Lung microvascular endothelial cell (primary cell): ENCODE measurements at places on chromosomes 4 and X.
A peak's percentile ranks its signal among the peaks of the same experiment; 100 is the strongest.

DNA sequence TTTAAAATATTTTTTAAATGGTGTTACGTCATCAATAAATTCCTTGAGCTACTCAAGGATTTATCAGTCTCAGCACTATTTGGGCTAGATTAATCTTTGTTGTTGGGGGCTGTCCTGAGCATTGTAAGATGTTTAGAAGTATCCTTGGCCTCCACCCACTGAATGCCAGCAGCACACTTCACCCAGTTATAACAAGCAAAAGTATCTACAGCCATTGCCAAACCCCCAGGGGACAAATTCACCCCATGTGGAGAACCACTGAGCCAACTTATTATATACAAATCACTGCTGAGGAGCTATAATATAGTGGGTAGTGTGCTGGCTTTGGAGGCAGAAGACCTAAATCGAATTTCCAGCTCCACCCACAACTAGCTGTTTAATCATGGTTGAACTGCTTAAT is 58.3 kb downstream of the ATP10D start:
- DNase-seq: no peak

GRCh38 chr4:57442831-57443291 is 332.7 kb upstream of the IGFBP7 start:
- DNase-seq: peak; percentile 54

- DNase-seq: no peak
These were observed 177.3 kb upstream of the EMCN start for GRCh38 chr4:100695039-100695654.

DNA sequence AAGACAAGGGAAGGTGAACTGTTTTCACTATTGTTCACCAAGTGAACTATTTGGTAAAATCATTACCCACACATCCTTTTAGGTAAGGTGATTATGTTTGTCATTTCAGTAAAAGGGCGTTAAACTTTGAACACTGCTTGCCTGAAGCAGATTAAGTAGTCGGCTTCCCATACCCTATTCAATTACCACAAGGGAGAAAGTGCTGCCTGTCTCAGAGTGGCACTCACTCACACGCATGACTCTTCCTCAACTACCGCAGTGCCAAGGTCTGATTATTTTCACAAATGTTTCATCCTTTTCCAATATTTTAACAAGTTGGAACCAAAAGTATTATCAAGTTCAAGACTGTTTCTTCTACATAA is 11.0 kb downstream of the VEGFC start:
- DNase-seq: no peak

- no peak for DNase-seq
These were observed 12.2 kb upstream of the AMOT start for GRCh38 chrX:112852851-112853250.

DNA sequence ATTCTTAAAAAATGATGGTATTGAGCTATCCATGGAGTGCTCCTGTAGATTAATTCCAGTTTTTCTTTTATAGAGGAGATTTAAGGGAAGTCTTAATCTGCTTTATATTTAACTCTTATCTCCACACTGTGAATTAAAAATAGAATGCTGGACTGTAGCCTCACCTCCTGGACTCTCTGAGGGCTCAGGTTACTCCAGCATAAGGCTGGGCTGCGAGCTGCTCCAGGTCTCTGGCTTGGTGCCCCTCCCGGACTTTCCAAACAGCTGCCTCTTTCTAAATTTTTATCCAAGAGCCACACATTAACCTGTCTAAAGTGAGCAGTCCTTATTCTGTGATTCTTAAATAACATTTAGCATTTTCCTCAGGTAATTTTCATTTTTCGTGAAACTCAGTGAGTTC is 218.7 kb upstream of the JADE1 start:
- DNase-seq: no peak

DNA sequence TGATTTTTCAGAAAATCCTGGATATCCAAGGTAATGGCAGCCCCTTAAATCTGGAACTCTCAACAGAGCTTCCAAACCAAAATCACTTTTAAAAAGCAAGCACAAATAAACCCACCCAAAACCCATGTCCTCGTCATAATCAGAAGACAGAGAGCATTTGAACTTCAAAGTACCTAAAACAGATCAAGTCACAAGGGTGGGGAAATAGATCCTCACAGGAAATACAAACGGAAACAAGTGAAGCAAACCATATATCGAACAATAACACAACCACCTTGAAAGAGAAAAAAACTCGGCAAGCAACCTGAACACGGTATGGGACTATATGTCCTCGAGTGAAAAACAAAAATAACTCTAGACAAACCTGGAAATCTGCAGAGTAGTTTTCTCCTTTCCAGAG is 15.9 kb upstream of the CCNQ start:
- no peak for DNase-seq

- no peak for DNase-seq
These were observed 511.6 kb downstream of the PACRGL start for GRCh38 chr4:21211846-21212245.

DNA sequence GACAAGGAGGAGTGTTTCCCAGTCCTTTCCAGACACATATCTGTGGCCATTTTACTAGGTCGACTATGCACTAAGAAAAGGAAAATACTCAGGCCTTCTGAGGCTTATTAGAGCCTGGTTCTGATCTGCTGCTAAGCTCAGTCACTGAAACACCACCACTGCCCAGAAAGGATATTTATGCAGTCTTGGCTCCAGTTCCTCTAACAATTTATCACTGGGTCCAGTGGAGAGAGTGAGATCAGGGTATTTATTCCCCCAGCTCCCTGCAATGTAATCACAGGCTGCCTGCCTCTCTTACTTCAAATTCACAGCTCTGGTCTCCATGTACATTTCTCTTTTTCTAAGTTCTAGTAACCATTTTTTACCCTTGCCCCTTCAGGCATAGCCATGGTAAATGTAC is 81.6 kb upstream of the INPP4B start:
- DNase-seq: no peak

DNA sequence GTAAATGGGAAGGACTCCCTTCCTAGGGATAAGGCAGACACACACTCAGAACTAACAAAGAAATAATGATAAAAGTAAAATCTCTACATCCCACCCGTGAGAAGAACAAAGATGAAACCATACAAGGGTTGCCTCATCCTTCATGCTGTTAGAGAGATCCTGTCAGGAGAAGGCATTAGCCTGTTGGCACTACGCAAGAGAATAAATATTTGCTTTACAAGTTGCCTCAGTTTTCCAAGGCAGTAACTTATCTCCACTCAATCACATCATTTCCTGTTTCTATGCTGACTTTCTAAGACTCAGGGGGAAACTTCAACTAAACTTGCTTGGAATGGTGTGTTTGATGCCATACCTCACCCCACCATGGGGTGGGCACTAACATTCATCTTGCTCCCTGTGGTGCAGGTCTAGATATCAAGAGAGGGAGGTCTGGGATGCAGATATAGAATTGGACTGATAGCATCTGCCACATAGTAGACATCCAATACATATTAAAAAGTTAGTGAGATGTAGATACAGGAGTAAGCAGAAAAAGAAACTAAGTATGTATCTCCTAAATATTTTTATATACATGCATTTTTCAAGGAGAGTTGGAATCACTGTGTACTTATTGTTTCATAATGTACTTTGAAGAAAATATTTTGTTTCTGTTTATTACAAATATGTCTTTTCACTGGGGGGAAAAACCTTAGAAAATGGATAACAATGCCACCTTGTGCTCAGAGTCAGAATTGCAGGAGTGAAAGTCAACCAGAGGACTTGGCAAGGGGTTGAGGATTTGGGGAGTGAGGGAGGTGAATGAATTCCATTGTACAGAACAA is 57.2 kb upstream of the BEX4 start:
- DNase-seq: peak; percentile 49

DNA sequence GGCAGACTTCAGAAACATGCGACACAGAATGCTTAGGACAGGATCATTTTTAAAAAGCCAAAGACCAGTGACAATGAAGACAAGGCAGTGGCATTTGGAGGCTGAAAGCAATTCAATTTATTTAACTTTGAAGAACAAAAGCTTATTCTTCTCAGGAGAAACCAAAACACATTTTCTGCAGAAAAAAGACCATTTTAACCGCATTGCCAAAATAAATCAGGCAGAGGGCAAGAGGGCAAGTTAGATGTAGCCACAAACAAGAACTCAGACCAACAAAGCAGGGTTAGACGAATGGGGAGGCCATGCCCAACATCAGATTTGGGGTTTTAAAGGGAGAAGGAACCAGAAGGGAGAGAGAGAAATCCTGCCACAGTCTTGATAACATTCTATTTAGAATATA is 58.9 kb downstream of the RELL1 start:
- no peak for DNase-seq

- no peak for DNase-seq
These were observed 20.0 kb downstream of the TMEM154 start for GRCh38 chr4:152659806-152660205.

DNA sequence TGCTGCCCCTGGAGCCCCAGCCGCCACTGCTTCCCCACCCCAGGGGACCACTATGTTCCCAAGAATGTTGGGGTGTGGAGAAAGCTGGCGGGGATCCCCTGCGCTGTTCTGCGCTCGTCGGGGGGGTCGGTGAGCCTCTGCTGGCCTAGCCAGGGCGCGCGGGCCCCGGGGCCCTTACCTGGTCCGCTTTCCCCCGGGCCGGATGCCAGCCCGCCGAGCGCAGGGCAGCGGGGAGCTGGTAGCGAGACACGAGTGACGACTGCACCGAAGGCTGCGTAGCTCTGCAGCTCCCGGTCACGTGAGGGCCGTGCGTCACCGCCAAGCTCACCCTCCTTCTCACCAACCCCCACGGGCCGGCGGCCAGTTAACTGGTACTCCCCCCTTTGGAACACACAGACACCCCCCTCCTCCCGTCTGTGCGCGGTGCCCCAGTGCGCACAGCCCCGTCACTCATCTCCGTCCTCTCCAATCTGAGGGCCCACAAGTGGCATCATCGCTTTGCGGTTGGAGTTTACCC is at the start of gene BEX1:
BEX1 (minus strand) TSS at position 254 of the 517 bp plus-strand sequence. CDS start 897 bp downstream, outside the sequence.
- DNase-seq: no peak

DNA sequence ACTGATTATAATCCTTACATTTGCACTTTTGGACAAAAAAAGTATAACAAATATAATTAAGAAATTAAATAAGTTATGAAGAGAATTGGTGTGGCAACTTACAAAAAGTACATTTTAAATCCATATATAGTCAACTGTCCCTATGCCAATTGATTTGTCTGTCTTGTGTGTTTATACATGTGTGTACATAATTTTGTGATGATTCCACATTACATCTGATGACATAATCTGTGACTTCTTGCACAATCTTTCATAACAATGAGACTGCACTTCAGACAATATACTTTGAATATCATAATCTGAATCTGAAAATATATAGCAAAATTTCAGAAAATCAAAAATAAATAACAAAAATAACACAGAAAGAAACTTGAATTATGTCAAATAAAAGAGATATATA is 953.4 kb downstream of the FAT4 start:
- no peak for DNase-seq

DNA sequence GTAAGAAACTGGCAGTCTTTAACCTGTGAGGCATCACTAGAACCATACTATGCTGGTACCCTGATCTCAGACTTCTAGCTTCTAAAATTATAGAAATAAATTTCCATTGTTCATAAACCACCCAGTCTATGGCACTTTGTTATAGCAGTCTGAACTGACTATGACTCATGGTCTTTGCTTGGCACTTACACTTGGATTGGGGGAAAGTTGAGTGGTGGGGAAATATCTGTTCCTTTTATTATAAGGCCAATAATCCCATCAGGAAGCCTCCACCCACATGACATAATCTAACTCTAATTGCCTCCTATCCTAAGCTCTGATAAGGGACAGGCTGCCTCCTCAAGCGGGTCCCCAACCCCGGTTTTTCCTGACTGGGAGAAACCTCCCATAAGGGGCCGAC is 61.4 kb upstream of the PACRGL start:
- DNase-seq: no peak

DNA sequence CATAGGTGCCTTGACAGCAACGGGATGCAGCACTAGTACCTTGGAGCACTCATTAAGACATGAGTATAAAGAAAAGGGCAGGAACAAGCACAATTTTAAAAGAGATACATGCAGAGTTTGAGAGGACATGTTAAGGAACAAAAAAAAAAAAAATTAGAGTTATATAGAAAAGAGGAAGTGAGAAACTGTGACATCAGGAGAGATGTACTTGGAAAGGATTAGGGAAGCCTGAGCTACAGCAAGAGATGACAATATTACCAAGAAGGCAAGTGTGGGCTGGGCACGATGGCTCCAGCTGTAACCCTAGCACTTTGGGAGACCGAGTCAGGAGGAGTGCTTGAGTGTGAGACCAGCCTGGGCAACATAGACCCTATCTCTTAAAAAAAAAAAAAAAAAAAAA is 37.4 kb downstream of the GPR143 start:
- no peak for DNase-seq

DNA sequence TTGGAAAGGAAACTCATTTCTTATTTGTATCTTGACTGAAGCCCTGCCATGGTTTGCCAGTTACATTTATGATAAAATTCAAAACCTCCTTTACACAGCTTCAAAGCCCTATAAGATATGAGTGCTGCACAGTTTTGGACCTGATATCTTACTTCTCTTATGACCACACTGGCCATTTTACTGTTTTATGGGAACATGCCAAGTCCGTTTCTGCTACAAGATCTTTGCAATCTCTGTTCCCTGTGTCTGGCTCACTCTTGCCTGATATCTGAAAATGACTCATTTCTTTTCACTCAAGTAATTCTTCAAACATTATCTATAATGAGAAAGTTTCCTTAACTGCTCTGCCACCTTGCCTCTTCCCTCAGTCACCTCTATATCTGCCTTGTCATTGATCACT is 247.3 kb downstream of the SPOCK3 start:
- DNase-seq: no peak

- no peak for DNase-seq
These were observed 130.2 kb downstream of the COL25A1 start for GRCh38 chr4:109172301-109172700.

DNA sequence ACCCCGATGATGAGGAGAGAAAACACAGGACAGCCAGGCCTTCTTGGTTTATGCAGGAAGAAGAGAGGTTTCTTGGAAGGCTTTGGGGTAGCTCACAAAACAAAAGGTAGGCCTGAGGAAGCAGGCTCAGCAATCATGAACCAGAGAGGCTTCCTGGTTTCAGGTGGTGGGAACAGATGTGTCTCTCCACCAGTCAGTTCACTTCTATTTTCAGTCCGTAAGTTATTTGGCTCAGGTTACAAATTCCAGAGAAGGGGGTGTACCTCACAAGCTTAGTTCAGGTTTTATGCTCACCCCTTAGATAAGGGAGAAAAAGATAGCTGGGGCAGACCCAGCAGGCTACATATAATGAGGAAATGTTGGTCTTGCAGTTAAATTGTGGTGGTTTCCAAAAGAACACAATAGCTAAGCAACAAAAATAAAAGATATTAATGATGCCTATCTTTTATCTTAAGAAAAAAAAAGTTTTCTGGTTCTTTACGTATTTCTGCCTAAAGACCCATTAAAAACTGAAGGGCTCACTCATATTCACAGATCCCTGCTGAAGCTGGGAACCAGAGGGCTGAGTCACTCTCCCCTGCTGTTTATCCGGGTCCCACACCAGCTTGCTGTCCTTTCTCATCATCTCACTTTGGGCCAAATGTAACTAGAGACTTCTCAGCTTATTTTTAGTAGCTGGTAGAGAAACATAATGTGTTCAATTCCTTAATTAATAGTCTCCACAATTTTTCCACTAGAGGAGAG is 177.0 kb downstream of the CAMK2D start:
- DNase-seq: peak; percentile 37

- no peak for DNase-seq
These were observed 53.9 kb upstream of the SORBS2 start for GRCh38 chr4:185865901-185866328.
